ENCODE measurements at places on chromosomes 7 and 10.

- peak; percentile 28 for DNase-seq
Measured at GRCh38 chr7:157576415-157576814, 239.6 kb downstream of the DNAJB6 start.

DNA sequence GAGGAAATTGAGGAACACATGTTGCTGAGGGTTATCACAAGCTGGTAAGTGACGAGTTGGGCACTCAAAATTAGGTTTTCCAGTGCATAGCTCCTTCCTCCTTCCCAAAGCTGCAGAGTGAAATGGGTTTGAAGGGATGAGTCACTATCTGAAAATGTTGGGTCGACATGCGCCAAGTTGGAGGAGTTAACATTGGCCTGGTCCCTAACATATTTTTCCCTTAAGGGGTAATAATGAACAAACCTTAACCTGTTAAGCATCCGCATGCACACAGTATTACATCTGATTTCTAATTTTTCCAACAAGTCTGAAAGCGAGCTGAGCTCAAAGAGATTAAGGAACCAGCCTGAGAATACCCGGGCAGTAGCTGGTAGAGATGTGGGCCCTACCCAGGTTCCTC is 20.7 kb upstream of the TECTB start:
- no peak for DNase-seq

GRCh38 chr10:73732931-73733623 is 11.1 kb upstream of the SEC24C start:
- no peak for DNase-seq

- no peak for DNase-seq
Measured at GRCh38 chr10:77421591-77421990, 216.0 kb downstream of the KCNMA1 start.

DNA sequence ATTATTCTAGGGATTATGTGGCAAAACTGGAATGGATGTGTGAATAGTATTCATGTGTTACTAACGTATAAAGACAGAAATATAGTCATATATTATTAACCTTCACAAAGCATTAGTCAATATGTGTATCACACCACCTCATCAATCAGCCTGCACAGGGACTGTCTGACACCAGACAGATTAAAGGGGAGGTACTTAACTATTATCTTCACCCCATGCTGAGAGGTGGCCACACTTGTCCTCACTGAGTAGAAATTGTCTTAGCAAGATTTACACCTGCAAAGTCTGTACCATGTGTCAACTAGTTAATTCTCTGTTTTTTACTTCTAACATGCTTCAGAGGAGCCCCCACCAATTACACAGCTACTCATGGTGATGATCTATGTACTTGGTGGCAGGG is 146.3 kb upstream of the LRGUK start:
- no peak for DNase-seq

Data from activated CD4-positive, alpha-beta T cell treated with anti-CD3 and anti-CD28 coated beads, Interleukin-2, amount 50 U/mL, for 24 hours (primary cell).